GM23338 (cell line): ENCODE measurements at places on chromosomes 6 and 20. TPM values are rescaled to one million over a fixed set of nuclear protein-coding genes. Genes with fewer than 3 reads are reported as not detected.

- no peak for DNase-seq
These were observed 622.4 kb downstream of the BCKDHB start for GRCh38 chr6:80728830-80729229.

DNA sequence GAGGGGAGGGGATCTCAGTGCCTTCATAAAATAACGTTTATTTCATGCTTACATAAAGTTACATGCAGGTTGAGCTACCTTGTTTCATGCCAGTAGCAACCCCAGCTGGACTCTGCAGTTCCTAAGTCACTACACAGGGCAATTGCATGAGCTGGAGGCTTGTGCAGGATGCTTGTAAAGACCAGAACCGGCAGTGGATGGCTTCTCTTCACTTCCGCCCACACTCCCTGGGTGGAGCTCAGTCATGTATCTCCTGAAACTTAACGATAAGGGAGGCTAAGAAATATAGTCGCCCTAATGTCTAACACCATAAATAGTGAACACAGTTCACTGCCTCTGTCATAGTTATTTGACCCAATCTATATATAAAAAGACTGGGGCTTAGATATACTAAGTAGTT is 99.4 kb upstream of the RAB32 start:
- no peak for DNase-seq

- DNase-seq = no peak
These were observed 15.0 kb downstream of the DUSP22 start for GRCh38 chr6:307065-307814.

DNA sequence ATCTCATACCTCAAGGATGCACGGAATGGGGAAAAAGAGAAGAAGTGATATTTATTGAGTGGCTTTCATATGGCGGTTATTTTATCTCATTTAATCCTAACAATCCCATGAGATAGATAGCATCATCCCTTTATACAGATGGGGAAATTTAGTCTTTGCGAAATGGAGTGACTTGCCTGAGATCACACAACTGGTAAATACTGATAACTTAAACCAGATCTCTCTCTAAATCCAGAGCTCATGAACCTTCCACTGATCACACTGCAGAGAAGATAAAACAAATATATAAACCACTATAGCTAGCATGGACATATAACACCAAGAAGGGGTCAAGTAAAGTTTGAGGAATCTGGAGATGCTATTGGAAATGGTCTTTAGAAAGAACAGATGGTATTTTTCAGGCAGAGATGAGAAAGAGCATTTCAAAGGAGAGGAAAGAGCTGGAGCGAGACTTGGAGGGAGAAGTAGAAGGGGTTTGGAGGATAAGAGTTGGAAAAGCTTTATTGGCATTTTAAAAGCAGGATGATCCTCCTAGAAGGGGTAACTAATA is 139.8 kb upstream of the TNFAIP3 start:
- no peak for DNase-seq

GRCh38 chr20:11094196-11094595 is 420.4 kb upstream of the JAG1 start:
- no peak for DNase-seq

DNA sequence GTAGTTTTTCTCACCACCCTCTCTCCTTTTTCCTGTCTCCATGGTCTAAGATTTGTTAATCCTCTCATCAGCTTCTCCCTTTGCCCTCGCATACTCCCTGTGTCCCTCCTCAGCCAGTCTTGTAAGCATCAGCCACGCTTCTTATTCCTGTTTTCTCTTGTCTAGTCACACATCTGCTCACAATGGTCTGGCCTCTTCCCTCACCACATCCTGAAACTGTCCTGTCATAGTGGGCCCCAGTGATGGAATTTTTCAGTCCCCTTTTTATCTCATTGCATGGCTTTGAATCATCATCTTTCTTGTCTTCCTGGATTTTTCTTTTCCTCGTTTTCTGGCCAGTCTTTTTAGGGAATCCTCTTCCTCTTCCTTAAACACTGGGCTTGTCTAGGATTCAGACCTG is 57.2 kb downstream of the GFRA4 start:
- no peak for DNase-seq

DNA sequence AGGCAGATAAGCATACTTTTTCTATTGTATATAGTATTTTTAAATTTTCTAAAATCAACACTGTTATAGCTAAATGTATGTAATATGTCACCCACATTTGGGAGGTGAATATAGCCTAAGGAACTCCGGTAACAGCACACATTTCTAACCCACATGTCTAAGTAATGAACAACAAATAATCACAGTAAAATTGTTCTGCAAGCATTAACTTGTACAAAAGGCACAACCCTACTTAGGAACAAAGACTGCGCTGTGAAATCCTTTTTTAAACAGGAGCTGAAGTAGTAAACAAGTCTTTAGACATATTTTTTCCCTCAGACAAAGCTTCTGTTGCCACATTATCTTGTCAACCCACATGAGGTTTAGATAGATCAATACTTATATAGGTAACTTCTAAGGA is 872.4 kb upstream of the SLC35B3 start:
- DNase-seq = no peak

GRCh38 chr6:83960664-83961063 is 72.9 kb upstream of the MRAP2 start:
- DNase-seq = no peak

DNA sequence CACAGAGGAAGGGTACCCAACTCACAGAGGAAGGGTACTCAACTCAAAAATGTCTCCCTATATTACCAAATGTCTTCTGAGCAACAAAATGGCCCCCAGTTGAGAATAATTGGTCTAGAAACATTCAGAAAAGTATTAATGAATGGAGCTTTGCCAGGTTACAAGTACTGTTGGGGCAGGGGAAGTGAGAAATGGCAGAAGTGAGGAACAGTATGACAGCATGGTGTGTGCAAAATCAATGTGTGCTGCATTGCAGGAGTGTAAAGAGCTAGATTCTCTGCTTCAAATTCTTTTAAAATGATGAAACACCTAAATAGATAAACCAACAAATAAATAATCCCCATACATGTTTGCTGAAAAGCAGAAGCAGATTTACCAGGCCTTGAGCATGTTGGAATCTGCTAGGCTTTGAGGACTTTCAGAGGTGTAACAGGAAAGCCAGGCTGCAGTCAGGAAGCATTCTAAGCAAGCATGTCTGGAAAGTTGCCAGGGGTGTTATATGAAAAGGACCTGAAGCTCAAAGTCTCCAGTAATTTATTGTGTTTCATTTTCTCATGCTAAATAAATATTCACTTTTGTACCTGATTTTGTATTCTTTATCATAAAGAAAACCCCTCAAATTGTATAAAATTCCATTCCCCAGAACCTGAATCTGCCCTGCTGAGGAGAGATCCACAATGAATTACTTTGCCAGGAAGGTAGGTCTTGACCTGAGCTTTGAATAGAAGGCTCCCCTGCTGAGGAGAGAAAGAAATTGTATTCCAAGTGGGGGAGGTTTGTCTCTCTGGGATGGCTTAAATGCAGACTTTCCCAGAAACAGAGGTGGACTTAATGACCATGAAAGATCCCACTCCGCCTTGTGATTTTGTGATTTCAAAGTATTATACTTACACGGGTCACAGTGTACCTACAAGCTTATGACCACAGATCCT is 265.0 kb upstream of the MARCKS start:
- peak; percentile 55 for DNase-seq

DNA sequence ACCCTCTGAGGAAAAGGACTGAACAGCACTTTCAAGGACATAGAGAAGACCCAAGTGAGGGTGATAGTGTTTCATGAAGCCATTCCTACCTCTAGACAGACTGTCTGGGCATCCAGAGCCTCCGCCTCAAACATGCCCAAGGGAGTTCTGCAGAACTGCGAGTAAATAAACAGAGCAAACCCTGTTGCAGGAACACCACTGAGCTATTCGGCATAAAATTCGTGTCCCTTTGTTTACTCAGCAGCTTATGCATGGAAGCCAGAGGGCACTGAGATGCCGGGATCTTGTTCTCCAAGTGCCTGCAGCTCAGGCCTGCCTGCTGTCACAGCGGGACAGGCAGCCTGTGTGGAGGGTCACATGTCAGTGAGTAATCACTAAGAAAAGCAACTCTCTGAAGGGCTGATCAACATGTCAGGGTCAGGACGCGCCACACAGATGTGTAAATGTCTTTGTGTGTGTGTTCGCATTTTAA is 164.9 kb upstream of the HEY2 start:
- peak; percentile 77 for DNase-seq

Gene TUBB1
- not detected in 2 replicates for total RNA-seq

Gene EPPIN
- 0.04 TPM in 1 of 2 replicates, not detected in the other for total RNA-seq

Gene CEP57L1
- 11.3 and 17.1 TPM in 2 replicates for total RNA-seq

Gene ACTR5
- 19.6 and 21.8 TPM in 2 replicates for total RNA-seq

Gene LY86
- total RNA-seq = not detected in 2 replicates

Gene CFAP206
- not detected in 2 replicates for total RNA-seq

Gene MYO6
- 21.8 and 21.9 TPM in 2 replicates for total RNA-seq

Gene JARID2
- 177 and 196 TPM in 2 replicates for total RNA-seq
